ENCODE measurements at places on chromosomes 11 and 22.

DNA sequence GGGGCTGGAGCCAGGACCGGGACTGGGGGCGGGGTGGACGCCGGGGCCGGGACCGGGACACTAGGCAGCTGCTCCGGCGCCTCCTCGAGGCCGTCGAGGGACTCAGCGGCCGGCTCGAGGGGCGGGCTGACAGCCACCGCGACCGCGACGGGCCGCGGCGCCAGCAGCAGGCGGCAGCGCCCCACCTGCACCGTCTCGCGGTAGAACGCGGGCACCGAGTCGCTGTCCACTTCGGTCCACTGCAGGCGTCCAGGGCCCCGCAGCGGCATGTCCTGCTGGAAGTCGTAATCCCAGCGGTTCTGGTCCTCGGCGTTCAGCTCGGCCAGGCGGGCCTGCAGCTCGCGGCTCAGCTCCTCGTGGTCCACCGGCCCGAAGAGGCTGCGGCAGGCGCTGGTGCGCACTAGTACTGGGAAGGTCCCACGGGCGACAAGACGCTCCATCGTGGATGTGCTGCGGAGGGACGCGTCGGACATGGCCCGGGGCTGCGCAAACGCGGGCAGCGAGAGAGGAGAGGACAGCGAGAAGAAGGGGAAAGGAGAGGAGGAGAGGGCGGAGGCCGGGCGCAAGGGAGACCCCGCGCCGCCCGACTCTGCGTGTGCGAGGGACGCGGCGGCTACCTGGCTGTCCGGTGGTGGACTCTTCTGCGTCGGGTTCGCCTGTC is 428 bp downstream of the CDKN1C start:
- DNase-seq, result peak; percentile 27

DNA sequence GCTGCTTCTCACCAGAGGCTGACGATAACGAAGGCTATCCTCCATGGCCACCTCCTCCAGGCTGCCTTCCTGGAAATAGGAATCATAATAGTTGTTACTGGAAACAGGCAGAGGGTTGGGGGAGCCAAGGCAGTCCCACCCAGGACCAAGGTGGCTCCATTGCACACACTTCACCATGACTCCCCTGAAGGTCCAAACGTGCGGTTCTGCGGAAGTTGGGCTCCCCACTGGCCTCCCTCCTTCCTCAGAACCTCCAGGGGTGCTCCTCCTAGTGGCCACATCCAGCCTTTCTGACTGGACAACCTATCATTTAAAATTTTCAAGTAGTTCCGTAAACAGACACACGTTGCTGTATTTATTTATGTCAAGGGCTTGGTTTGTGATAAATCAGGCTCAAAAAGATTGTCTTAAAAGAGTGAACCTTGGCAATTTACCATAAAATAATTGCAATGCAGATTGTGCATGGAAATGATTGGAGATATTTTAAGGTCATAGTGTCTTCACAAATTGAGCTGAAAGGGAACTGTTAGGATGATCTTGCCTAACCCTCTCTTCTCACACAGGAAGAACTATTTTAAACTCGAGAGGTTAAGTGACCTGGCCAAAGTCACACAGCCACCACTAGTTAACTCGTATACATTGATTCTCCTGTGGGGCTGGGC is 1.4 kb upstream of the TCN2 start:
- peak; percentile 49 for DNase-seq

GRCh38 chr11:44318369-44318768 is 8.4 kb upstream of the ALX4 start:
- DNase-seq, result no peak

DNA sequence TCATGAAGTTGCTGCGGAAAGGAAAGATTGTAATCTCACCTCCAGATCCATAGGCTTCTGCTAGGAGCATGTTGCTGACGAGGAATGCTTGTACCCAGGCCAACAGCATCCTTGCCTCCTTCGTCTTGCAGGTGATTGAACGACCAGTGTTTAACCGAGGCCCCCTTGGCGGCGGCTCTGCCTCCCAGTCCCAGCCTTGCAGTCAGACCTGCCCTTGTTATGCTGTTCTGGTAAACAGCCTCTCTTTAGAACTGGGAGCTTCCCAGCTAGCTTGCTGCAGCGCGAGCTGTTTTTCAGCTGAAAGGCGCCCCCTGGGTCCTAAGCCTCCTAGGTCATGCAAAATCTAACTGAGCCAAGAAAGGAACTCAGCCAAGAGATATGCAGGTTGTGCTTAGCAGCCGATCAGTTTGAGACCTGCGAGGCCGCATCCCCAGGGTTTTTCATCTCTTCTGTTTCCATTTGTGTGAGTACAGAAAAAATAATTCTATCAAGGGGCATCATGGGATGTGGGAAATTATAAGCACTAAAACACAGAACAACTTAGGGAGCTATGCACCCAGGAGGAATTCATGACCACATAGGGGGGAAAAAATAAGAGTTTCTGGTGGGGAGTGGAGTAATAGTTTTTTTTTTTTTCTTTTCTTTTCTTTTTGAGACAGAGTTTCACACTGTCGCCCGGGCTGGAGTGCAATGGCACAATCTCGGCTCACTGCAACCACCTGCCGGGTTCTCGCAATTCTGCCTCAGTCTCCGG is at the start of gene PIK3IP1:
PIK3IP1 (minus strand) TSS at position 253 of the 754 bp plus-strand sequence; CDS start at position 109, 144 bp downstream.
- DNase-seq, result peak; percentile 79

DNA sequence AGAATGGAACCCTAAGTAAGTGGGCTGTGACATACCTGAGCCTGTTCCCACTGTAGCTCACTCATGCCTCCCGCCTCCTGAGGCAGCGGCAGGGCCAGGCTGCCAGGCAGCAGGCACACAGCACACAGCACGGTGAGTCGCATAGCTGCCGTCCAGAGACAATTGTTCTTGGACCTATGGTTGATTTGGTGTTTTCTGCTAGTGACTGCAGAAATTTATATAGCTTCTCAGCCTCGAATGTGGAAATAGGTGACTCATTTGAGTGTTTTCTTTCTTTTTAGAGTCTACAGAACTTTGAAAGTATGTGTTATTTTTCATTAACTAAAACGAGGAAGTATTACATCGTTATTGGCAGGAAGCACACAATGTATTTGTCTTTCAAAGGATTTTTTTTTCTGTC is at the start of gene MMP7:
MMP7 (minus strand) TSS at position 190 of the 400 bp plus-strand sequence; CDS start at position 143, 47 bp downstream.
- peak; percentile 38 for DNase-seq

- peak; percentile 54 for DNase-seq
Observed at GRCh38 chr22:26330971-26331625, 98.0 kb upstream of the ASPHD2 start.

All from LoVo (cell line).